ENCODE measurements at places on chromosomes 3 and 15.
A peak's percentile ranks its signal among the peaks of the same experiment; 100 is the strongest.

DNA sequence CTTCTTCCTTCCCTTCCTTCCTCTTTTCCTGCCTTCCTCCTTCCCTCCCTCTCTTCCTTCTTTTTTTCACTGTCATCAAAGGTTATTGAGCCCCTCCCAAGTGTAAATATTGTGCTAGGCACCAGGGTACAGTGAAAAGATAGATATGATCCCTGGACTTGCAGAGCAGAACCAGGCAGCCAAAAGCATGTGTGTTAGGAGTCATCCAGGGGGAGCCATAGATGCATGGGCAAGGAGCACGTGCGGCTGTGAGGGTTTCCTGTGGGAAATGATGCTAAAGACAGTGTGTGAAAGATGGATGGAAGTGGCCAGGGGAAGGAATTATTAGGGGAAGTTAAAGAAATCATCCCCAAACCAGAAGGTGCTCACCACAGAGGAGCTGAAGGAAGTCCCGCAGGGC lies 65.2 kb downstream of the NR2F2 start:
- no peak for DNase-seq

DNA sequence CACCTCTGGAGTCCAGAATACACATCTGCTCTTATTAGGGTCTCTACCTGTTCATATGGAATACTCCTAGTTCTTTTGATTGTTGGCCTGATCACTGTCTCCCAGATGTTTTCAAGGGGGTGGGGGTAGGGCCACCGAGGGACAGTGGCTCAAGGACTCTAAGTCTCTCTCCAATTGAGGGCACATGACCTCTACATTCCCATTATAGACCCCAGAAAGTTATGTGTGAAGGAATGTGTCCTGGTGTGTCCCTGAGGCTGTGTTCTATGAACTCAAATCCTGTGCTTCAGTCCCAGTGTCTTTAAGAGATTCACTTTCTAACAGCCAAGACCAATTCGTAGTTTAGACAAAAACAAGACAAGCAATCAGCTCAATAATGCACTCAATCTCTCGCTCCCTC lies 357.4 kb downstream of the ERC2 start:
- DNase-seq = no peak

GRCh38 chr3:94799420-94800060 lies 736.7 kb downstream of the NSUN3 start:
- DNase-seq = no peak

DNA sequence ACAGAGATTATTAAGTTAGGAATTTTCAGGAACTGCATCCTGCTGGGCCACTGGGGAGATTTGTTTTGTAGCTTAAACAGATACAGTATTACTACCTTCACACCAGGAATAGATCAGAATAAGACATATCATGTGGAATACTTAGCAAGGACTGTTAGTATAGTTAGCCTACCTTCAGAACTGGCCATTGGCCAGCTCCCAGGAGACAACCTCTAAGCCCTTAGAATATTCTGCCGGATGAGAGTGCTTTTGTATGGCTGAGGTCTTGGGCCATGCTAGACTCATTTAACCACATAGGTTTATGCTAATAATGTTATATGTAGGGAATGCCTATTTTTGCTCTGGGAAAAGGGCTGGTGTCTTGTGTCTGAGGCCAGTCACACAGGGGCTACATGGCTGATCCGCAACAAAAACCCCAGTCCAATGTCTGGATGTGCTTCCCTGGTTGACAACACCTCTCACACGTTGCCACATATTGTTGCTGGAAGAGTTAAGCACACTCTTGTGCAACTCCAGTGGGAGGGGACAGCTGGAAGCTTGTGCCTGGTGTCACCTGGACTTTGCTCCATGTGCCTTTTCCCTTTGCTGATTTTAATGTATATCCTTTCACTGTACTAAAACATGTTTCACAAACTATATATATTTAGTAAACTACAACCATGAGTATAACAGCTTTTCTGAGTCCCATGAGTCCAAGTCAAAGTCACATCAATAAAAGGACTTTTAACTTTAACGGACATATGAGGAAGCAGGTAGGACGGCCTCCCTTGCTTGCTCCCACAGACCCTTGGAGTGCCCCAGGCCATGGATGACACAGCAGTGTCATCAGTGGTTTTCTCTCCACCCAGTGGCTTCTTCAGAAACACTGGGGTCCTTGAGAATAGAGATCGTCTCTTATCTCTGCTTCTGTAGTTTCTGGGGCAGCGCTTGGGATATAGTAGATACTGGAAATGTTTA lies 118.0 kb upstream of the C3orf80 start:
- DNase-seq = no peak

DNA sequence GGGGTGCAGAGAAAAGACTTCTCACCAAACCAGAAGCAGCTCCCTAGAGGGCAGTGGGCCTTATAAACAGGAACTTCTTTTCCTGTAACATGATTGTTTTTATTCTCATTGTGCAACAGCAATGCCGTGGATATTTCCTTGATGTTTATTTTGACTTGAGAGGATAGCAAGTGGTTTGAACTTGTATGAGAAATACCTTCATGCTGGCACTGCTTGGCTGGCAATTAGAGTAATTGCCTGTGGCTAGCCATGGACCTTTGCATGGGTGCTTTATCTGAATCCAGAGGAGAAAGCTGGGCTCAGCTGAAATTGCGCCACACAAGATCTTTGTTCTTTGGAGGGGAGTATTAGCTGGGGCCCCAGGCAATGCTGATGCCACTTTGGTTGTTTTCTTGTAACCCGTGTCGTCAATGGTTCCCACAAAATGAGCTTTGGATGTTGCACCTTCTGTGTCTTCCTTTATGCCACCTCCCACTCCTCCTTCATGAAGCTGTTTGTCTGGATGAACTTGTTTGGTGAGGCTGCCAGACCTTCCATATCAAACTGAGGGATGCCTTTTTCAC lies 37.9 kb downstream of the CMTM8 start:
- no peak for DNase-seq

- DNase-seq = no peak
Measured at GRCh38 chr3:195043607-195044339, 227.2 kb downstream of the XXYLT1 start.

- no peak for DNase-seq
Measured at GRCh38 chr3:146177072-146177471, 16.1 kb upstream of the PLOD2 start.

DNA sequence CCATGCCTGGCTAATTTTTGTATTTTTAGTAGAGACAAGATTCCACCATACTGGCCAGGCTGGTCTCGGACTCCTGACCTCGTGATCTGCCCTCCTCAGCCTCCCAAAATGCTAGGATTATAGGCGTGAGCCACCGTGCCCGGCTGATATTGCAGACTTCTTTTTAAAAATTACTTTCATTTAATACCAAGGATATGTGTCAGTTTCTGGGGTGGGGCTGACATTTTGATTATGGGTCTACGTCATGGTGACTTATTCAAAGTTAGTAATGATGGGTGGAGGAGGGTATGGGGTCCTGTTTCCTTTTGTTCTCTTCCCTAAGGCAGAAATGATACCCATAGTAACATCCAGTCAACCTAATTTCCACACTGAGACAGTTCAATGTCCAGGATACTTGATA lies 34.7 kb downstream of the GBE1 start:
- no peak for DNase-seq

GRCh38 chr3:12138044-12138443 lies 20.7 kb downstream of the TIMP4 start:
- no peak for DNase-seq

- DNase-seq = no peak
Measured at GRCh38 chr3:148147903-148148302, 549.8 kb upstream of the AGTR1 start.

- DNase-seq = no peak
Measured at GRCh38 chr15:70358871-70359647, 261.3 kb upstream of the TLE3 start.

DNA sequence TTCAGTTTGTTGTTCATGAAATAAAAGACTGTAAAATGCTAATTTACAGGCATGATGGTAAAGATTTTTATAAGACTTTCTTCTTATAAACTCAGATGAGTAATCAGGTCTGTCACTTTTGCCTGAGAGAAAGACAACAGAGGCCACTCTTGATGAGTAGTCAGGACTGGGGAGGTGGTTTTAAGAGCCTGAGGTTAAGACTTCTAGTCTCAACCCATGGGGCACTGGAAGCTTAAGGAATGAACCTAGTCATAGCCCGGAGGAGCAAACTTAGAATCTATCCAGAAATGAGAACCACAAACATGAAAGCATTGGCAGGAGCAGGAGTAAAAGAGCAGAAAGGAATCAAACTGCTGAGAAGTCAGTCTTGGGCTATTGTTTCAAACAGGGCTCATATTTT lies 846.3 kb upstream of the ARPP21 start:
- DNase-seq = no peak

DNA sequence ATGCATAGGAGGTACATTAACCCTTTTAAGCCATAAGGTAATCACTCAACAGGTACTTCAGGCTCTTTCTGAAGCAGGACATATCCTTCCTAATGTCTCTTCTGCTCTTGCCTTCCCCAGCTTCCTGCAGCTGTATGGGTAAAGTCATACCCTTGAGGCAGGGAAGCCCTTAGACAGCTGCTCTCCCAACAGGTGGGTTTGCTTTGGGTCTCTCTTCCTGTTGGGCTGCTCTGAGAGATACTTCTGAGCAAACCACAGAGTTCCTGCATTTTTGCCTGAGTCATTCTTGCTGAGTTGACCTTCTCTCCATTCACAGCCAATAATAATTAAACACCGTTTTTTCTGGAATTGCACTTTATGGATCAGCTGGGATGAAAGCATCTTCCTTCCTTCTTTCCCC lies 2.0 kb upstream of the TRAT1 start:
- DNase-seq = no peak

- DNase-seq = no peak
Measured at GRCh38 chr3:26259176-26259575, 363.4 kb upstream of the LRRC3B start.

GRCh38 chr3:196609343-196609775 lies 30.1 kb upstream of the NRROS start:
- peak; percentile 88 for DNase-seq

- no peak for DNase-seq
Measured at GRCh38 chr3:27171113-27171512, 198.1 kb downstream of the NEK10 start.

GRCh38 chr15:68298882-68299381 lies 21.4 kb downstream of the FEM1B start:
- no peak for DNase-seq

DNA sequence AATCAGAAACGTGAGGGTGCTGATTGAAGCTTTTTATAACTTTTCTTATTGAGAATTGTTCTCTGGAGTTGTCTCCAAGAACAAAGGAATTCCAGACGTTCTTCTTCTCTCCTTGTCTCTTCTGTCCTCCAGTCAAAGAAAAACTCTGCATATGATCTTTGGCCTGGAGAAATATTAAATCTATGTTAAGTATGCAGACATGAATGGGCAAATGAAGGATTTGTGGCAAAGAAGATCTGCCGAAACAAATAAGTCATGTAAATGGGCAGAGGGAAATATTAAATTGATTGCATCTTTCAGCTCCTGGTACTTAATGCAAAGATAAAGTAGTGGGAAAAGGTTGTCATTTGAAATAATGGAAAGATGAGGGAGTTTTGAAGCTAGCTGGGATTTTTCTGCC lies 74.9 kb downstream of the IGF1R start:
- DNase-seq = no peak

GRCh38 chr3:28786446-28786845 lies 437.8 kb upstream of the AZI2 start:
- DNase-seq = no peak

DNA sequence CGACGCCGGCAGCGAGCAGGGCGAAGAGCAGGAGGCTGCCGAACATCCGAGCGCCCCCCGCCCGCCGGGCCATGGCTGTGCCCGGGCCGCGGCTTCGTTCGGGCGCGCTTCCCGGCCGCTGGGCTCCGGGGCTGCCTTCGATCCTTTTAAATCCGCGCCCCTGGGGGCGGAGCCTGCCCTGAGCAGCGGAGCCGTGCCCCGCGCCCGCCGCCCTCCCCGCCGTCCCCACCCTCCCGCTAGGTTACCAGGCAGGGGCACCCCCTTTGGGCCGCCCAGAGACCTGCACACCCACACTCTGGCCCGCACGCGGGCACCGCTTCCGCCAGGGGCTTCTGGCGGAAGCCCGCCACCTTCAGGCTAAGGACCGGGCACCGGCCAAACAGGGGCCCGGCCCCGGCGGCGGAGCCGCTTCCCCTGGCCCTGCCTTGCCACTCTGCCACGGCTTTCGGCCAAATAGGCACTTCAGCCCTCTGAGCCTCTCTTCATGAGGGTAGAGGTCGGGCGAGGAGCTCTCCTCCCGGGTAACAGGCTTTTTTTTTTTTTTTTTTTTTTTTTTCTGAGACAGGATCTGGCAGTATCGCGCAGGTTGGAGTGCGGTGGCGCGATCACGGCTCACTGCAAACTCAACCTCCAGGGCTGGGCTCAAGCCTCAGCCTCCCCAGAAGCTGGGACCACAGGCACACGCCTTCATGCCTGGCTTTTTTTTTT lies at the start of gene NMB:
Gene NMB, minus strand, starts transcription at position 120 of the 708 bp plus-strand sequence. Its CDS starts 47 bp downstream, at position 73.
- DNase-seq = peak; percentile 73

GRCh38 chr15:30889196-30889595 lies 14.5 kb upstream of the FAN1 start:
- no peak for DNase-seq

DNA sequence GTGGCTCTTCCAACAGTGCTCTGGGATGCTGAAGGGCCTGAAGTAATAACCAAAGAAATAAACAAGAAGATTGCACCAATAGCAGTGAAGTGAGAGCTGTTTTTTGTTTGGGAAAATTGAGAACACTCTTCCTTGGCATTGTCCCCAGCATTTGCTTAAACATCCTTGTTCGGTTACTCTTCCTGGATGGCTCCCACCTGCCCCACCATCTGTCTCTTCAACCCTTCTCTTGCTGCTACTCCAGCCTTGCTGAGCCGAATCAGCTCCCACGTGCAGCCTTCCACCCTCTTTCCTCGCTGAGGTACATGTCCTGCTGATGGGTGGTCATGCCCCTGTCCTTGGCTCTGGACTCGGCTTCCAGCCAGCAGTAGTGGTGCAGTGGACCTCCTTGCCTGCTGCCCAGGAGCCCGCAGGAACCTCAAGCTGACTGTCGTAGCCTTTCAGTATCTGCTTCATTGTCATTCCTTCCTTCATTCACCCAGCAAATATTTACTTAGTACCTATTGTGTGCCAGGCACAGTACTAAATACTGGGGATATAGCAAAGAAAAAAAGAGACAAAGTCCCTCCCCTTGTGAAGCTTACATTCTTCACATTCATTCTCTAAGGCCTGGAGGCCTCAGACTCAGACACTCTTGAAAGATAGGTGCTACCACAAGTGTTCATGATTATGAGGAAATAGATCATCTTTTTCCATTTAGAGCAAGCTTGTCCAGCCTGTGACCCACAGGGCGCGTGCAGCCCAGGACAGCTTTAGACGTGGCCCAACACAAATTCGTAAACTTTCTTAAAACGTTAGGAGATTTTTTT lies 17.1 kb upstream of the VILL start:
- DNase-seq = no peak

- DNase-seq = no peak
Measured at GRCh38 chr3:52794612-52795099, at the start of gene ITIH3. Gene ITIH3, plus strand, starts transcription at chr3:52794796. Its CDS starts 8 bp downstream, at chr3:52794804.

GRCh38 chr3:67897351-67898336 lies 243.2 kb upstream of the SUCLG2 start:
- no peak for DNase-seq

- no peak for DNase-seq
Measured at GRCh38 chr15:33735637-33736247, 232.6 kb upstream of the CHRM5 start.
